ENCODE measurements at places on chromosomes 2 and 18.

DNA sequence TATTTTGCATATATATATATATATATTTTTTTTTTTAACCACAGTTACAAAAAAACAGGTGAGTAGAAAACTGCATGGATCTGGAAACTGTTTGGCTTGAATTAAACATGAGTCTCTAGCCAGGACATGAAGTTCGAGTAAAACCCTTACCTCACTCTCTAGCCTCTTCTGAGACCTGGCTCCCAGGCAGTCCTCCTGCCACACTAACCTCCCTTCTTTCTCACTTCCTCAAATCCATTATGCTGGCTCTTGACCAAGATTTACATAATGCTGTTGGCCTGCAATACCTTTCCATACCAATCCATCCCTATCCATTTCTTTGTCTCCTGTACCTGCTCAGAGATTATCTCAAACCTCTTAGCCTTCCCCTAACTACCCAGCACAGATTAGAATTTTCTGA, 34.0 kb downstream of the PIGN start:
- DNase-seq: no peak

DNA sequence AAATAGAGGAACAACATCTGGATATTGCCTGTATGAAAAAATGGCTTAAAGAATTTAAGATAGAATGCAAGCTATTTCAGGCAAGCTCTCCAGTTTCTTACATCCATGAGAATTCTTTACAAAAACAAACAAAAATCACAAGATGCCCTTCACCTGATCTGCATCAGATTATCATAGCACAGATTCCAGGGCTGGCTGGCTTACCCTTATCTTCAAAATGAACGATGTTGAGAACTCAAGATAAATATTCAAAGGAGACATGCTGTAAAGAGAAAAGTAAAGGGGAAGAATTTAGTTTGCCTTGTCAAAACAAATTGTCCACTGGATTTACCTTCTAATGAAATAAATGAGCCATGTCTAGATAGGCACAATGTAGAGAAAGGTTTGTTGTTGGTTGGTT, 18.7 kb upstream of the SLC40A1 start:
- no peak for DNase-seq

DNA sequence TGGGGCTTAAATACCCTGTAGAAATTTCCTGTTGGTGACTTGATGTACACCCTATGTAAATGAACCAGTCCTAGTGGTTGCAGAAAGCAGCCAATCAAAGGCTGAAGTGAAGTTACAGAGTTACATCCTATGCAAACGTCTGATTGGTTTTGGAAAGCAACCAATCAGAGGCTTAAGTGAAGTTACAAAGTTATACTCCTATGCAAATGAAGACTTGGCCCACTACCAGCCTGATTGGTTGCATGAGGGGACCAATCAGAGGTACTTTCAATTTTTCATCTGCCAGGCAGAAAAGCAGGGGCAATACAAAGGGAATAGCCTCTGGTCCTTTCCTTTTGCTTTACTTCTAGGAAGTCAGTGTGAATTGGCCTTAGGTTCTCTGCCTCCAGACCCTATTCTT, 13.6 kb upstream of the ZNF397 start:
- no peak for DNase-seq

DNA sequence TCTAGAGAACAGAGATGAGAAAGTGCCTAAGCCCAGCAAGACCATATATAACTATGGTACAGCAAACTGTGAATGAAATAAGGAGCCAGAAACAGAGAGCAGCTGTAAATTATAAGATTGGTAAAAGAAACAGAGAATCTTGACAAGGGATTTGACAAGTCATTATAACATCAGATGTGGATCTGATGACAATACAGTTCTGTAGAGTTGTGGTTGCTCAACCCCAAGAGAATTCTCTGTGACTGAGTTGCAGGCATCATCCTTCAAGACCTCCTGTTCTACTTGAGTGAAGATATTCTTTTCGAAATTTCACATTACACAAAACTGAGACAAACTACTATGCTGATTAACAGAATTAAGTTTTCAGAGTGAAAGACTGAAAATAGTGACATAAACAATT, 343.1 kb upstream of the SLC39A10 start:
- no peak for DNase-seq

DNA sequence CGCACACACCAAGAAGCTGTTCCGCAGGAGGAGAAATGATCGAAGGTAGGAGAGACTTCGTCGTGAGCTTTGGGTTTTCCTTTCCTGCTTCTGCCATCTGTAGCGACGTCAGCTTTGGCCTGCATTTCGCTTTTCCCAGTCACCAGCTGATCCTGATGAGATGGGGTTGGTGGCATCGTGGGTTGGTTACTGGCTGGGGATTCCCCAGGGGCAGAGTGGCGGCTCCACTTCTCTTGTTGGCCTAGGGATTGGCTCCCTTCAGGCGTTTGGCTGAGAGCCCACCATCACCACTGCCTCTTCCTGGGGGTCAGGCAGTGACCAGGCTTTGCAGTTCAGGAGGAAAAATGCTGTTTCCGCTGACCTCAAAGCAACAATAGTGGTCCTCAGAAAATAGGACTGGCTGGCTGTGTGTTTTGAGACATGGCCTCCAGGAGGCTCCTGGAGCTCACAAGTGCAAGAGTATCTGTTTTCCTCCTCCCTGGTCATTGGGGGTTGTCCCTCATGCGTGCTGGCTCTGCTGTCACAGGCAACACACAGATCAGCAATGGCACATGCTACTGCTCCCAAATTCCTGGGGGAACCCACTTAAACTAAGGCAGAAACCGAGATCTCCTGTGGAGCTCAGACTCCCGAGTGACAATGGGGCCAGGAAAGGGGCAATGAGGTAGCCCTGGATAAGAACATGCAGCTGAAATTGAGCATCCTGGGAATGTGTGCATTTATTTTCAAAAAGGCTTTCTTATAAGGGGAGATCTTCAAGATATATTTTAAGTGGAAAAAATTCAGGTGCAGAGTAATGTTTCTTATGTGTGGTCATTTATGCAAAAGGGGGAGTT, 173.0 kb downstream of the CTIF start:
- no peak for DNase-seq

- no peak for DNase-seq
Measured at GRCh38 chr2:217340176-217340575, 480.3 kb upstream of the TNP1 start.

- DNase-seq: no peak
Measured at GRCh38 chr2:72982781-72983499, 65.6 kb downstream of the EMX1 start.

DNA sequence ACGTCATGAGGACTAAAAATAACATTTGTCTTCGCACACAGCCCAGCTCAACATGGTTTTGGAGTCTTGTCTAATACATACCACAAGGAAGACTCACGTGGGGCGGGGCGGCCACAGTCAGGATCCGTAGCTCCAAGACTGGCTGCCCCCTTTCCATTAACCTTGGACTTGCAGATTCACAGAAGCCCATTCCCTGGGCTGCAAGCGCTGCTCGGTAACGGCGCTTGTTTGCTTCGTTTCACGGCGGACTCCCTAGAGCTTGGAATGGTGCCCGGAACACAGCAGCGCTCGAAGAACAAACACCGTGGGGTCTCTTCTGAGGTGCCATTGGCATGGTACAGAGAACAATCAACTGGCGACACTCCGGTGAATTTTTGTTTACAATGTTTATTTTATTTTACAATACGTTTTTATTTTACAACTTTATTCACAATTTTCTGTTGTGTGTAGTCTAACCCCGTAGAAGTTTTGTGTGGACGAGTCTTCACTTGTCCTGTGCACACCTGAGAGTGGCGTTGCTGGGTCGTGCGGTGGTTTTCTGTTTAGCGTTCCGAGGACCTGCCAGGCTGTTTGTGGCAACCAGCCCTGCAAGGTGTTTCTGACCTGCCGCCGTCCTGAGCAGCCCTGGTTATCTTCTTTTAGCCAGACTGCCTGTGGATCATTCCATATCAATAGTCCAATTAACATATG, 126.5 kb downstream of the GALR1 start:
- DNase-seq: no peak

DNA sequence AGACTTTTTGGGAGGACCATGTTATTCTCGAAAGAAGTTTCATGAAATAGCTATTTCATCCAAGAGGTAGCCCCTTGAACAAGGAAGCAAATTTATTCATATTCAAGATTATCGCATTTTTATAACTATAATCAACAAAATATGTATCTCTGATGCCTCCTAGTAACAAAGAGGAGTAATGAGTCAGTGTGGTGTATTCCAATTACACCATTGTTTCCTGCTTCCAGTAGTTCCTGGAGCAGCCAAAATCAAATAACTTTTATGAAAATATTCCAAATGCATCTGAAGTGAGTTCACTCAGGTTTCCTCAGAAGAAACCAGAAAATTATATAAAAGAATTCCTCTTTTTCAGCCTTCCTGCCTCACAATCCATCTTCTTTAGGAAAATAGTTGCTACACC, 43.0 kb downstream of the ANKRD36B start:
- DNase-seq: no peak

GRCh38 chr2:67342394-67342793, 54.7 kb upstream of the ETAA1 start:
- DNase-seq: no peak

- DNase-seq: no peak
Measured at GRCh38 chr2:155250800-155251199, 552.3 kb downstream of the KCNJ3 start.

GRCh38 chr2:181008407-181008806, 28.0 kb downstream of the UBE2E3 start:
- no peak for DNase-seq

DNA sequence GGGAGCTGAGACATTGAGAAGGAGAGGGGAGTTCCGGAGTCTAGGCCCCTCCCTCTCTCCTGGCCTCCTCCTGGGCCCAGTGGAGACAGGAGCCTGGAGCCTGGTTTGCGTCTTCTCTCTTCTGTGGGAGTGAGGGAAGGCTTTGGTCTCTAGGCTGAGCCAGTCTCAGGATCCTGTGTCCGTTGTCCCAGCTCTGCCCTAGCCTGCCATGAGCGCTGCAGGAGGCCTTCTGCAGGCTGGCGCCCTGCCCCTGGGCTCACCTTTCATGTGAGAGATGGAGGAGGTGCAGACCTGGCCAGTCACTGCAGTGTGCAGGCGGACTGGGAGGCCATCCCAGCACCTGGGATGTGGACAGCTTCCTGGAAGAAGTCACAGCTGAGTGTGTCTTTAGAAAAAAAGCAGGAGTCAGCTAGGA, 8.7 kb downstream of the IMPA2 start:
- no peak for DNase-seq

DNA sequence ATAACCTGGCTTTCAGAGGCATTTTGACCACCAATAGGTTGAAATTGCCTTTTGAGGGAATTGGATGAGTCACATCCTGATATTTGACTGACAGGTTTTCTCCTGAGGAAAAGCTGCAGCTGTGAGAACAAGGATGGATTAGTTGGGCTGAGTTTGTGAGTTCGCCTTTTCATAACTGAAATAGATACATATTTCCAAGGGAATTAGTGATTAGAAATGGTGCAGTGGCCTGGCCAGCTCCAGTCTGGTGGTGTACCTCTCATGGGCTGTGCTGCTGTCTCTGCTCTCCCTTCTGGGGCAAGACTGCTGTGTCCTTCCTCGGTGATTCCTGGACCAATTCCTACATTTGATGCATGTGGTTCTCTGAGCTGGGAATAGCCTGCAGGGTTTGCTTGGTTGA, 341.3 kb downstream of the TSN start:
- DNase-seq: no peak

DNA sequence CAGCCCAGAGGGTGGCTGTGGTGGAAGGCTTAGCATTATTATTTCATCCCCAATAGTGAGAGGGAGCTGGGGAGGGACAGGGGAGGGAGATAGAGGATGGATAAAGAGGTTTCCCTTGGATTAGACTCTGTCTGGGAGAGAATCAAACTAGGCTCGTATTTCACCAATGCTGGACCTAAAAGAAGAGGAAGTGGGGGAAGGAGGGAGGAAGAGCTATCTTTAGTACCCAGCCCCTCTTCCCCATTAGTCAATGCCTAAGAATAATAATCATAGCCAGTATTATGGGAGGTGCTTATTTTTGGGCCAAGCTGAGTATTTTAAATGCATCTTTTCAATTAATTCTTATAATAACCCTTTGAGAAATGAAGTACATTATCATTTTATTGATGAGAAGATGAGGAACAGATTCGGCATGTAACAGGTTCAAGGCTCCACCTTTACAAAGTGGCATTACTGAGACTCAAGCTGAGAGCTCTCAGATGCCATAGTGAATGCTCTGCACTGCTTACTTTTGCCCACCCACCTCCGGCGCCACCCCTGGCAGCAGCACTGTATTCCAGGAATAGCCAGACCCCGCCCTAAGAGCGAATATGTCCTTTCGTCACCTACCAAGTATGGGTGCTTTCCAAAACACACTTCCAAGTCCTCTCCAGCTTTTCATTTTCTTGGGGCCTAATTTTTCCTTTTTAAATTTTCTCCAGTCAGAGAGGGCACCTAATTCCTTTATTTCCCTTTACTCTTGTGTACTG, 21.0 kb downstream of the PAX8 start:
- DNase-seq: no peak

DNA sequence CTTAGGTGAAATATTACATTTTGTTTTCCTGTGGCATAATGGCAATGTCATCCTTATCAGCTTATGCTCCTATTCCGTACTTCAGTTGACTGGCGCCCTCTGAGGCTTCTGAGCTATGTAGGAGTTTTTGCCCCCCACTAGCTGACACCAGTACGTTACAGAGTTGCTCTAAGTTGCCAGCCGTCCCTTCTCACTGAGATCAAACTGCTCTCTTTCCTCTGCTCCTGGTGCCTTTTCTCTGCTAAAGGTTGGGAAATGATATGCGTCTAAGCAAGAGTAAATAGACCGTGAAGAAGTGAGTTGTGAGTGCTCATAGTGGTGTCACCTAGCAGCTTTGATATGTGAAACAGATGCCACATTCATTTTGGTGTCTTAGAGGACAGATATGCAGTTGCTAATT, 99.2 kb downstream of the RAPGEF4 start:
- DNase-seq: no peak

DNA sequence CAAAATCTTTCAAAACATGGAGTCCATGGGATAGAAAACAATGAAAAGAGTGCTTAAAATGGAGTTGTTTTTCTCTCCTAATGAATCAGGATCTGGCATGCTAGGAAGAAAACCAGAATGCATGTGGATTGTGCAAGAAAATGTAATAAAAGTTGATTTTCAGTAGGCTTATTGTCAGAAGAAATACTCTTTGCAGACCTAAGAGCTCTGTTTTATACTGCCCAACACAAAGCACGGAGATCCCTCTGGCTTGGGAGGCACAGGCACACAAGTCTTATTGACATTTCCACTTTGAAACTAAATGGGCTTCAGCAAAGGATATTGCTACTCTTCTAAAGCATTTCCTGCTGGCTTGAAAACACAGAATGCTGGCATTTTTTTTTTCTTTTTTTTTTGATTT, 15.5 kb upstream of the DAPL1 start:
- DNase-seq: no peak

- no peak for DNase-seq
Measured at GRCh38 chr18:48806551-48807261, 144.1 kb downstream of the SMAD7 start.

GRCh38 chr2:70558195-70558808, 4.7 kb upstream of the TGFA start:
- DNase-seq: no peak

GRCh38 chr2:135590619-135591260, 59.5 kb downstream of the R3HDM1 start:
- no peak for DNase-seq

- no peak for DNase-seq
Measured at GRCh38 chr2:18791172-18791797, 201.9 kb upstream of the NT5C1B start.

GRCh38 chr2:239017491-239018098, 169.7 kb downstream of the TWIST2 start:
- no peak for DNase-seq

GRCh38 chr2:98459496-98460175, 15.0 kb downstream of the INPP4A start:
- DNase-seq: no peak

GRCh38 chr18:39681061-39681460, 2115.5 kb upstream of the CELF4 start:
- no peak for DNase-seq

- DNase-seq: peak; percentile 47
Measured at GRCh38 chr2:100416935-100417710, at the start of gene CHST10. TSS of gene CHST10 (minus strand) at chr2:100417668. CDS start at chr2:100406675, 10,993 bp downstream.

All from stimulated activated CD8-positive, alpha-beta memory T cell treated with anti-CD3 and anti-CD28 coated beads, Interleukin-15, amount 100 ng/mL, for 24 hours (primary cell).